Thymus (tissue), 14 donors: ENCODE measurements at places on chromosomes 6 and 20. TPM values are rescaled to one million over a fixed set of nuclear protein-coding genes. Genes with fewer than 3 reads are reported as not detected.
A peak's percentile ranks its signal among the peaks of the same experiment; 100 is the strongest.

The PROCR gene
- 7.8 TPM for polyA plus RNA-seq

DNA sequence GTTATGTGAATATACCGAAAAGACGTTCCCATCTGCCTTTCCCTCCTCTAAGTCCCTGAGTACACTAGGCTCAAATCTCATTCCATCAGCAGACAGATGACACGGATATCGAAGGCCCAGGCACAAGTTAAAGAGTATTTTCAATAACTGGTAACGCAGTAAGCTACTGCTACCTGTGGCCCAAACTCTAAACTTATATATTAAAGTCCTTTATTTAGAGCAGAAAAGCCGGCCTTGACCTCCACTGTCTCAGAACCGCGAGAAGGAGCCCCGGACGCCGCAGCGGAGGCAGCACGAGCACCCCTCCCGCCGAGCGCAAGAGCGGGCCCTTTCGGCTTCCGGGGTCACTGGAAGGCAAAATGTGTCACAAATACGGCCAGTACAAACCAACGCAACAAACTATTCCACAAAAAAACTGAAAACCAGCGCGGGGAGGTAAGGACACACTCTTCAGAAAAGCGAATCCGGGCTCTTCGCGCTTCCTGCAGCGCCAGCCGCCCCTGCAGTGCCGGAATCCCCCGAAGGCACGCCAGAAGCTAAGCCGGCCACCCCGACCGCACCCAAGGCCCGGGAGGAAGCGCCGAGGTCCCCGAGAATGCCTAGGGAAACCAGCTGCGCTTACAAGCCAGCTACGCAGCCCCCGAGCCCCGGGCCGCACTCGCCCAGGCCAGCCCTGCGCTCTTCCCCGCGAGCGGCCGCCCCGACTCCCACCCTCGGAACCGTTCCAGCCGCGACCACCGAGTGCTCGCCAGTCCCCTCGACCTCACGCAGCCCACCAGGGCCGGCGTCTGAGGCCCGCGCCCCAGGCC is 681 bp downstream of the DIDO1 start:
- peaks cover 3% of the 10 kb centered on the region for H3K36me3 ChIP-seq
- peaks cover 71% of the 10 kb centered on the region for H3K4me1 ChIP-seq
- peak overlapping the region; percentile 96 for H3K4me3 ChIP-seq

DNA sequence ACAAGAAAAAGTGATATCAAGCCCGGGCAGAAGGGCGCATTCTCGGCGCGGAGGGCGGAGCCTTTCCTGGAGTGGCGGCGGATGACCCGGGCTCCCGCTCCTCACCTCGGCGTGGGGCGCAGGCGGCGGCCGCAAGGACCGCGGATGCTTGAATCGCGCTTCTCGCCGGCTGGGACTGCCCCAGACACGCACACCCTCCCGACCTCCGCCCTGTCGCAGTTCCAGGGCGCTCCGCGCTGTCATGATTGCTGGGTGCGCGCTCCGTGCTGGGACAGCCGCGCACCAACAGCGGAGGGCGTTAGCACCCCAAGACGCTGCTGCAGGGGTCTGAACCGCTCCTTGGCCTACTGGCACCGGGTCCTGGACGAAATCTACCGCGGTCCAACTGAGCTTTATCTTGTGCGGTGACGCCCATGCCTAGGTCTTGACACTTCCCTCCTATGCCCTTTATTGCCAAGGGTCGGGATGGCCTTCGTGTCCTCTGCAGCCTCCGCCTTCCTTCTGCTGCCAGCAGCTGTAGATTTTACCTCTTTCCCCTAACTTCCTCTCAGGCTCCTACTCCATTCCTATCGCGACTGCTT is 43.3 kb downstream of the IRAK1BP1 start:
- H3K4me1 ChIP-seq: peaks cover 7% of the 10 kb centered on the region
- no peak for DNase-seq
- no peaks in the 10 kb centered on the region for H3K36me3 ChIP-seq
- H3K27ac ChIP-seq: no peak overlapping the region
- peaks cover 5% of the 10 kb centered on the region for H3K27me3 ChIP-seq
- peak overlapping the region; percentile 42 for H3K4me3 ChIP-seq

DNA sequence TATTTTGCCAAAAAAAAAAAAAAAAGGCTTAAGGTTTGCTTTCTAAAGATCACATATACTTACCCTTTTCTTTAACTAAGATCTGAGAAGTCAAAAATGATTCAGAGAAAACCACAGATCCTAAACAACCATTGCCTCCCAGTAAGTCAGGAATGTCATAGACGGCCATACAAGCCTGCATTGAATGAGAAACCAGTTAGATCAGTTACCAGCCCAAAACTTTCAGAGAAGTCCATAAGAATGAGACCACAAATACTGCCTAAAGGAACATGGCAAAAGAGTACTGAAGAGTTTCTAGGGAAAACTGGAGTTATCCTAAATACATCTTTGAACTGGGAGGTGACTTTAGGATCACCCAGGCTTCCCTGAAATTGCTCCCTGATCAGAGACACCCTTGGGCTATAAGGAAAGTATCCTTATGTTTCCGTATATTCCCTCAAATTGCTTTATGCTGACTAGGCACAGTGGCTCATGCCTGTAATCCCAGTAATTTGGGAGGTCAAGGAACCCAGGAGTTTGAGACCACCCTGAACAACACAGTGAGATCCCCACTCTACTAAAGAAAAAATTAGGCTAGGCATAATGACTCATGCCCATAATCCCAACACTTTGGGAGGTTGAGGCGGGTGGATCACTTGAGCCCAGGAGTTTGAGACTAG is 79.4 kb upstream of the SLC4A11 start:
- no peak overlapping the region for H3K4me3 ChIP-seq
- no peaks in the 10 kb centered on the region for H3K27me3 ChIP-seq
- DNase-seq: no peak
- no peak overlapping the region for H3K27ac ChIP-seq
- H3K4me1 ChIP-seq: no peaks in the 10 kb centered on the region
- H3K36me3 ChIP-seq: no peaks in the 10 kb centered on the region

- H3K27me3 ChIP-seq: peaks cover 55% of the 10 kb centered on the region
- H3K4me3 ChIP-seq: no peak overlapping the region
- no peak for DNase-seq
- H3K27ac ChIP-seq: no peak overlapping the region
Measured at GRCh38 chr6:28657769-28658465, 132.2 kb downstream of the GPX5 start.

GRCh38 chr6:169341706-169342105 is 88.1 kb upstream of the THBS2 start:
- no peak for DNase-seq
- no peaks in the 10 kb centered on the region for H3K36me3 ChIP-seq
- no peak overlapping the region for H3K4me3 ChIP-seq

The RAET1G gene
- polyA plus RNA-seq: 0.64 TPM

The OLIG3 gene
- polyA plus RNA-seq: 0.09 TPM

DNA sequence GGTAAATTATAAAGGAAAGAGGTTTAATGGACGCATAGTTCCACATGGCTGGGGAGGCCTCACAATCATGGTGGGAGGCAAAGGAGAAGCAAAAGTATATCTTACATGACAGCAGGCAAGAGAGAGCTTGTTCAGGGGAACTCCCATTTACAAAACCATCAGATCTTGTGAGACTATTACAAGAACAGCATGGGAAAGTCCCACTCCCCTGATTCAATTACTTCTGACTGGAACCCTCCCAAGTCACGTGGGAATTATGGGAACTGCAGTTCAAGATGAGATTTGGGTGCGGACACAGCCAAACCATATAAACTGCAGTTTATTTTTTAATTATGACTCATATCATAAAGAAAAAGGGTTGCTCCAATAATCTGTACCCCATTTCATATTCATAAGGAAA is 22.3 kb upstream of the HLA-DQA2 start:
- DNase-seq: peak; percentile 8
- H3K4me1 ChIP-seq: no peaks in the 10 kb centered on the region
- no peak overlapping the region for H3K4me3 ChIP-seq
- no peaks in the 10 kb centered on the region for H3K36me3 ChIP-seq
- H3K27ac ChIP-seq: no peak overlapping the region

DNA sequence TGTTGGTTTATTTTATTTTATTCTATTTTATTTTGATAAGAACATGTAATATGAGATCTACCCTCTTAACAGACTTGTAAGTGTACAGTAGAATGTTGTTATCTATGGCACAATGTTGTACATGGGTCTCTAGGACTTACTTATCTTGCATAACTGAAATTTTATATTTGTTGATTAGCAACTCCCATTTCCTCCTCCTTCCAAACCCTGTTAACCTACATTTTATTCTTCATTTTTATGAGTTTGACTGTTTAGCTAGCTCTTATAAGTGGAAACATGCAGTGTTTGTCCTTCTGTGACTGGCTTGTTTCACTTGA is 37.9 kb upstream of the BCAS1 start:
- no peak overlapping the region for H3K4me3 ChIP-seq
- H3K27ac ChIP-seq: no peak overlapping the region
- H3K27me3 ChIP-seq: no peaks in the 10 kb centered on the region
- no peaks in the 10 kb centered on the region for H3K4me1 ChIP-seq
- DNase-seq: no peak
- H3K36me3 ChIP-seq: no peaks in the 10 kb centered on the region

The ACTL10 gene
- 2.8 TPM for polyA plus RNA-seq

The PBOV1 gene
- not detected for polyA plus RNA-seq

The DYNLRB1 gene
- 226 TPM for polyA plus RNA-seq

- H3K27ac ChIP-seq: no peak overlapping the region
- H3K36me3 ChIP-seq: no peaks in the 10 kb centered on the region
- no peak overlapping the region for H3K4me3 ChIP-seq
- H3K27me3 ChIP-seq: no peaks in the 10 kb centered on the region
- DNase-seq: no peak
Measured at GRCh38 chr6:158284876-158285655, 27.2 kb upstream of the TULP4 start.

The TTBK1 gene
- 0.09 TPM for polyA plus RNA-seq

GRCh38 chr20:13984211-13984610 is 6.2 kb downstream of the SEL1L2 start:
- H3K27me3 ChIP-seq: no peaks in the 10 kb centered on the region
- H3K36me3 ChIP-seq: no peaks in the 10 kb centered on the region
- no peak for DNase-seq
- no peaks in the 10 kb centered on the region for H3K4me1 ChIP-seq
- no peak overlapping the region for H3K27ac ChIP-seq
- H3K4me3 ChIP-seq: no peak overlapping the region

DNA sequence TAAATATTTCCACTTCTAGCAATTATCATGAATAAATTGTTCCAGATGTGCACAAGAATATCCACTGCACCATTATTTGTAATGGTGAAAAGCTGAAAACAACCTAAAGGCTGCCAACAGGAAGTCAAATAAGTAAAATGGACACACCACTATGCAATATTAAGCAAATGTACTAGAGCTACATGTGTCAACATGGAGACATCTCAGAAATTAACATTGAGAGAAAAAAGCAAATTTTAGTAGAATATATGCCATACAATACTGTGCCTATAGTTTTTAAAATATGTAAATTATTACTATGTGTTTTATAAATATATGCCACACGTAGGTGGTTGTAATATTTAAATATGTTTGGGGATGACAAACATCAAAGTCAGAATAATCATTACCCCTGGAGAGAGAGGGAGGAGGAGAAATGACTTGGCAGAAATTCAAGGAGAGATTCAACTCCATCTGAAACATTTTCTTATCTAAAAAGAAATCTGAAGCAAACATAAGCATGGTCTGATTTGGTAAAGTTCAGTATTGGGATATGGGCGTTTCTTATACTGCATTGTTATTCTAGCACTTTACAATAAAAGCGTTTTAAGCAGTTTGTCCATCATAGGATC is 475.5 kb downstream of the QKI start:
- DNase-seq: no peak
- no peak overlapping the region for H3K4me3 ChIP-seq
- no peaks in the 10 kb centered on the region for H3K36me3 ChIP-seq
- no peaks in the 10 kb centered on the region for H3K27me3 ChIP-seq
- H3K4me1 ChIP-seq: no peaks in the 10 kb centered on the region
- no peak overlapping the region for H3K27ac ChIP-seq

- no peaks in the 10 kb centered on the region for H3K27me3 ChIP-seq
- H3K4me3 ChIP-seq: no peak overlapping the region
- H3K27ac ChIP-seq: no peak overlapping the region
- H3K36me3 ChIP-seq: no peaks in the 10 kb centered on the region
Measured at GRCh38 chr6:2134554-2134953, 110.9 kb downstream of the GMDS start.

The RTF2 gene
- polyA plus RNA-seq: 91.6 TPM

- no peak for DNase-seq
- peaks cover 12% of the 10 kb centered on the region for H3K27me3 ChIP-seq
- no peak overlapping the region for H3K27ac ChIP-seq
- no peak overlapping the region for H3K4me3 ChIP-seq
- no peaks in the 10 kb centered on the region for H3K36me3 ChIP-seq
Measured at GRCh38 chr6:32088487-32089049, 20.6 kb downstream of the TNXB start.

The NKAIN4 gene
- polyA plus RNA-seq: 2.2 TPM

DNA sequence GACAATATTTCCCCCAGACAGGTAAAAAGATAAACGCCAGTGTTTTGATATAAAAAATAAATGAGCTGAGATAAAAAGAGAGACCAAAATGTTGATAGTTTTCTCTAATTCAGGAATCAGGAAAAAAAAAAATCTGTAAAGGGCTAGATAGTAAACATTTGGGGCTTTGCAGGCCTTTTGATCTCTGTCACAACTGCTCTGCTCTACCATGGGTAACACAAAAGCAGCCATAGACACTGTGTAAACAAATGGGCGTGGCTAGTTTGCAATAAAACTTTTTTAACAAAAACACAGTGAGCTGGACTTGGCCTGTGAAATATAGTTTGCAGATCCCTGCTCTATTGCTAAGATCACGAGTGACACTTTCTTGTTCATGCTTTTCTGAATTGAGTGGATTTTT is 219.1 kb upstream of the STXBP5 start:
- no peak overlapping the region for H3K4me3 ChIP-seq
- H3K27ac ChIP-seq: no peak overlapping the region
- no peaks in the 10 kb centered on the region for H3K27me3 ChIP-seq
- no peak for DNase-seq

- no peaks in the 10 kb centered on the region for H3K4me1 ChIP-seq
- no peaks in the 10 kb centered on the region for H3K27me3 ChIP-seq
- no peaks in the 10 kb centered on the region for H3K36me3 ChIP-seq
- H3K27ac ChIP-seq: no peak overlapping the region
- H3K4me3 ChIP-seq: no peak overlapping the region
Measured at GRCh38 chr6:112833581-112834131, 486.5 kb downstream of the RFPL4B start.

DNA sequence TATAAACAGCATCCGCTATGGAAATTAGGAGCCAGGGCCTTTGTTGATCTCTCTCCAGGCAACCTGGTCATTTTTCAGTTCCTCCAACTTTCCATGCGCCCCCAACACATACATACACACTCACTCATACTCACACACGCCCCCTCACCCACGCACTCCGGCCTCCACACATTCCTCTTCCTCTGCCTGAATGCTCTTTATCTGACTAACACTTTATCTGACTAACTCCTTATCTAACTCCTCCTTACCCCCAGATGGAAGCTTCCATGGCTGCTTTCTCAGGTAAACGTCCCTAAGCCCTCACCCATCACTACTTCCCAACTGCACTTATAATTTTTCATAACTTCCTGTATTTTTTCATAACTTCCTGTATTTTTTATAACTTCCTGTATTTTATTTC is 17.4 kb downstream of the CASS4 start:
- H3K4me1 ChIP-seq: peaks cover 2% of the 10 kb centered on the region
- DNase-seq: no peak
- H3K27ac ChIP-seq: no peak overlapping the region
- H3K4me3 ChIP-seq: no peak overlapping the region
- H3K27me3 ChIP-seq: no peaks in the 10 kb centered on the region

GRCh38 chr6:24646771-24647170 is 780 bp upstream of the KIAA0319 start:
- peaks cover 5% of the 10 kb centered on the region for H3K27me3 ChIP-seq
- H3K27ac ChIP-seq: no peak overlapping the region
- H3K4me1 ChIP-seq: peaks cover 10% of the 10 kb centered on the region
- H3K36me3 ChIP-seq: peaks cover 6% of the 10 kb centered on the region
- H3K4me3 ChIP-seq: no peak overlapping the region
- DNase-seq: no peak
